ENCODE measurements at places on chromosomes 2 and 18.

GRCh38 chr2:42651057-42651456 lies 82.6 kb downstream of the MTA3 start:
- no peak for DNase-seq

- DNase-seq: no peak
Observed at GRCh38 chr2:11311543-11311942, 32.9 kb downstream of the ROCK2 start.

- DNase-seq: no peak
Observed at GRCh38 chr2:177622521-177622920, 229.9 kb downstream of the AGPS start.

GRCh38 chr2:231336236-231336635 lies 59.3 kb upstream of the B3GNT7 start:
- no peak for DNase-seq

- no peak for DNase-seq
Observed at GRCh38 chr18:30522288-30522929, 520.1 kb downstream of the DSC3 start.

DNA sequence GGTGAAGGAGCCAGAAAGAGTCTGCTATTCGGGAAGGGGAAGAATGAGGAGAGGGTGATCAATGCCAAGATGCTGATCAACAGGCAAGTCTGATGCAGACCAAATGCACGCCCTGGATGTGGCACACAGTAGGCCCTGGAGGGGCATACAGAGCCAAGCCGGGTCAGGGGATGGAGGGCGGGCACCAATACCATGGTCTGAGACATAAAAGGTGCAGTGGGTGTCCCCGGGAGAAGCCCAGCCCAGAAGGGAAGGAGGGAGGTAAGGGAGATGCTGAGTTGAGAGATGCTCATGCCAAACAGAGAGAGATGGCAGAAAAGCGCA lies 66.6 kb upstream of the ID2 start:
- no peak for DNase-seq

- DNase-seq: no peak
Observed at GRCh38 chr2:62116983-62117382, 78.9 kb upstream of the B3GNT2 start.

All from activated CD8-positive, alpha-beta memory T cell treated with anti-CD3 and anti-CD28 coated beads for 4 hours (primary cell).